ENCODE measurements at places on chromosomes 12 and 14. TPM values are rescaled to one million over a fixed set of nuclear protein-coding genes. Genes with fewer than 3 reads are reported as not detected.

CRACR2A gene
- 6.7 TPM for total RNA-seq

ADCY4 gene
- total RNA-seq = 115 TPM

CALCOCO1 gene
- total RNA-seq = 70.5 TPM

DNA sequence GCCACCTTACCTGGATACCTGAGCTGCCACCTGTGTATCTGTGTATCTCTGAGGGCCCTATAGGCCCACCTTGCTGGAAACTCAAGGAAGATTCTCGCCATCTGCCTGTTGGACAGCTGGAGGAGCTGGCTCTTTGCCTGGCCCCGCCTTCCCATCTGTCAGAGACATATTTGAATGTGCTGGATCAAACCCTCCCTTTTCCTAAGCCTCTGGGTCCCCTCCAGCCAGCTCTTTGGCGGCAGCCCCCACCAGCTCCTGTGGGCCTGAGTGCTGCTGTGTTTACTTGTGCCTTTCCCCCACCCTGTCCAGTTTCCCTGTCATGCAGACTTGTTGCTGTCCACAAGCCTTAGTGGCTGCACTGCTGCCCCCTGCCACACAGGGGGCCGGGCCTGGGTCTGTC, 55.9 kb upstream of the SRSF5 start:
- no peak for DNase-seq

GRCh38 chr12:53190108-53190729, 9.5 kb upstream of the CSAD start:
- no peak for DNase-seq

GRCh38 chr12:32946504-32947131, 50.0 kb upstream of the PKP2 start:
- no peak for DNase-seq

- no peak for DNase-seq
Observed at GRCh38 chr12:68447797-68448260, 115.7 kb upstream of the MDM1 start.

- no peak for DNase-seq
Observed at GRCh38 chr14:59347511-59347900, 117.7 kb downstream of the GPR135 start.

GRCh38 chr12:13472690-13473089, 276.2 kb downstream of the EMP1 start:
- DNase-seq = no peak
